ENCODE measurements at places on chromosomes 3 and 15.

- DNase-seq, result no peak
Measured at GRCh38 chr15:86915811-86916331, 836.2 kb downstream of the AGBL1 start.

- no peak for DNase-seq
Measured at GRCh38 chr15:34055868-34056595, 17.0 kb upstream of the AVEN start.

DNA sequence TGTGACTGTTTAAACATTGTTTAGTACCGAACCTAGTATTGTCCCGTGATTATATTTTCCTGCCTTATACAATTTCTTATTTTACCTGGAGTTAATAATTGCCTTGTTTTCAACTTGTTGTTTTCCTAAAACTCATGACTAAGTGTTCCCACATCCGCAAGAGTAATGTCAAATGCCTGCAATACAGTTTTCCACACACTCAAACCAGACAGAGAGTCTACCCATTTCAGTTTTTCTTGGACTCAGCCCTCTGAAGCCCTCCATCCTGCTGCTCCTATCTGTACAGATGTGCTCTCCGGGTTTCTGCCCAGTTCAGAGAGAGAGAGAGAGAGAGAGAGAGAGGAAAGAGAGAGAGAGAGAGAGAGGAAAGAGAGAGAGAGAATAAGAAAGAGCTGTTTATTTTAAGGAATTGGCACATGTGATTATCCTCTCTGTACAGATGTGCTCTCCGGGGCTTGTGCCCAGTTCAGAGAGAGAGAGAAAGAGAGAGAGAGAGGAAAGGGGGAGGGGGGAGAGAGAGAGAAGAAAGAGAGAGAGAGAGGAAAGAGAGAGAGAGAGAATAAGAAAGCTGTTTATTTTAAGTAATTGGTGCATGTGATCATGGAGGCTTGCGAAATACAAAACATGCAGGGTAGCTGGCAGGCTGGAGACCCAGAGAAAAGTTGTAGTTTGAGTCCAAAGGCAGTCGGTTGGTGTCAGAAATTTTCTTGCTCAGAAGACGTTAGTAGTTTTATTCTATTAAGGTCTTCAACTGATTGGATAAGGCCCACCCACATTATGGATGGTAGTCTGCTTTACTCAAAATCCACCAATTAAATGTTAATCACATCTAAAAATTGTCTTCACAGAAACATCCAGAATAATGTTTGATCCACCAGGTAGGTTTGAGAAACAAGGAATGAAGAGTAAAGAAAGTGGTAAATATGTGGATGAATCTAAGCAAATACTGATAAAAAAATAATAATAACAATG, 104.1 kb upstream of the GOLGA8J start:
- no peak for DNase-seq

DNA sequence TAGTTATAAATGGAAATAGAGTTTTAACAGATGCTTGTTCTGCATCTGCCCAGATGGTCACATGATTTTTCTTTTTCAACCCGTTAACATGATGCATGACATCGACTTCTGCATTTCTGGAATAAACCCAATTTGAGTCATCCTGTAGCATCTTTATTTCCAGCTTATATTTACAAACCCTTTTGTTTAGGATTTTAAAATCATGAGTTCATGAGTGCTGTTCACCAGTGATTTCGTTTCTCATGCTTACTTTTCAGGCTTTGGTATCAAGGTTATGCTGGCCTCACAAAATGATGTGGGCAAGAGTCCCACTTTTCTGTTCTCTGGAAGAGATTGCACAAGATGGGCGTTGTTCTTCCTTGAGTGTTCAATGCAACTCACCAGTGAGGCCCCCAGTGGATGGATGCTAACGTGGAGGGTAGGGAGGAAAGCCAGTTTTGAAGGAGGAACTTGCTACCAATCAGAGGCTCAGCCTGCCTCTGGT, 5.2 kb downstream of the HRH1 start:
- DNase-seq, result peak; percentile 51

GRCh38 chr3:64225695-64226499, 631 bp upstream of the PRICKLE2 start:
- no peak for DNase-seq

DNA sequence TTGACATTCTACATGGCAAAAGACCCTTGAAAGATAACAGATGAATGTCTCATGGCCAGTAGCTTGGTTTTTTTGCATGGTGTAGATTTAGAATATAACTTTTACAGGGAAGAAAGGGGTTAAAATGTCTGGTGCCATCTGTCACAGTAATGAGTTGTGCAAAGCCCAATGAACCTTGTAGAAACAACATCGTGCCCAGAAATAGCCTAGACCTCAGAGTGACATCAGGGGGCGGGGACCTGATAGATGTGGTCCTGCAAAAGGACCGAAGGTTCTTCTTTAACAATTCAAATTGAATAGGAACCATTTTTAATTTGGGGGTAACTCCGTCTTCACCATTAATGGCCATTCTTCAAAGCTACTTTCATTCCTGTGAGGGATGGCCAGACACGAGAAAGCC, 254.1 kb upstream of the CTDSPL start:
- DNase-seq, result no peak

- DNase-seq, result no peak
Measured at GRCh38 chr3:90035643-90036042, 928.2 kb downstream of the EPHA3 start.

GRCh38 chr3:71104556-71104955, 479.0 kb downstream of the FOXP1 start:
- DNase-seq, result no peak
